ENCODE measurements at places on chromosomes 6 and 20. TPM values are rescaled to one million over a fixed set of nuclear protein-coding genes. Genes with fewer than 3 reads are reported as not detected.
A peak's percentile ranks its signal among the peaks of the same experiment; 100 is the strongest.

PLCB4 gene
- polyA plus RNA-seq: 4.7 TPM

ASIP gene
- 0.34 TPM for polyA plus RNA-seq

FLRT3 gene
- polyA plus RNA-seq: 15.0 TPM

HSPA12B gene
- polyA plus RNA-seq: 23.7 TPM

PPP1R3G gene
- polyA plus RNA-seq: 1.6 TPM

NHLRC1 gene
- 4.1 TPM for polyA plus RNA-seq

RAB5IF gene
- polyA plus RNA-seq: 44.4 TPM

EPHA7 gene
- 7.9 TPM for polyA plus RNA-seq

GRCh38 chr20:50561379-50562078 is 51.3 kb downstream of the PTPN1 start:
- peak; percentile 54 for DNase-seq

DNA sequence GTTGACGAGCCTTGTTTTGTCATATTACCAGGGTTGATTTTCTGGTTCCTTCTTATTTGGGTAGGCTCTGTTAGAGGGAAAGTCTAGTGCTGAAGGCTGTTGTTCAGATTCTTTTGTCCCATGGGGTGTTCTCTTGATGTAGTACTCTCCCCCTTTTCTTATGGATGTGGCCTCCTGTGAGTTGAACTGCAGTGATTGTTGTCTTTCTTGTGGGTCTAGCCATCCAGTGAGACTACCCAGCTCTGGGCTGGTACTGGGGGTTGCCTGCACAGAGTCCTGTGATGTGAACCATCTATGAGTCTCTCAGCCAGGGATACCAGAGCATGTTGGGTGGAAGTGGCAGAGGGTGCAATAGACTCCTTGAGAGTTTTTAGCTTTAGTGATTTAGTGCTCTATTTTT is 680.6 kb downstream of the RFPL4B start:
- DNase-seq: no peak

DNA sequence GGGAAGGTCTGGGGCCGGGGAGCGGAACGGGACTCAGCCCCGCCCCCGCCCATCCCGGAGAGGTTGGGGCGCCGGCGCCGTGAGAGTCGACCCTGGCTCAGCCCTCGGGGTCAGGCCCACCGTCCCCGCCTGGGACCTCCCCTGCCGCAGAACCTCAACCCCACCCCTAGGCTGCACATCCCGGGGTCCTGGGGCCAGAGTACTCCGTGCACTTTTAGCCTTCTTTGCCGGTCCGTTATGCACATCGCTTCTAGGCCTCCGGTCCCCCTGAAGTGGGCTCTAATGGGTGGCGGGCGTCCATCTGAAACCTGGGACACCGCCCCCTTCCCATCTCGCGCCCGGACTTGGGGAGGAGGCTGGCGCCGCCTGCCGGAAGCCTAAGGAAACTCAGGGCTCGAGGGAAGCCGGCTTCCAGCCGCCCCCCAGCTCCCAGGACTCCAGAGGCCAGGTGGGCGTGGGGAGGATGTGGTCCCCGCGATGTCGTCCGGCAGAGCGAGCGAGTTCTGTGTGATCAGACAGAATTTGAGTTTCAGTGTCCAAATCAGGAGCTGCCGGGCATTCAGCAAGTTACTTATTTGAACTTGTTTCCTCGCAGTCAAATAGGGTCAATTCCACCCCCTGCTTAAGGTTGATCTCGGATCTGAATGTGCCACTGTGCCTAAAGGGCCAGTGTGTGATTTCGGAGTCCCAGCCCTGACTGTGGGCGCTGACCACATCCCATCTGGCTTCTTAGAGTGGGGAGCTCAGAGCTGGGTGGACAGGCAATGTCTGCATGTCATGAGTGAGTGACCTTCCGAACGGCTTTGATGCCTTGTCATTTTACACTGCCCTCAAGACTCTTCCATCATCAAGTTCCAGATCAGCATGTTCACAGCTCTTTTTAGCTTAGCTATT is 47.6 kb downstream of the CPXM1 start:
- peak; percentile 34 for DNase-seq

GRCh38 chr6:137864812-137865508 is 2.1 kb upstream of the TNFAIP3 start:
- DNase-seq: no peak

DNA sequence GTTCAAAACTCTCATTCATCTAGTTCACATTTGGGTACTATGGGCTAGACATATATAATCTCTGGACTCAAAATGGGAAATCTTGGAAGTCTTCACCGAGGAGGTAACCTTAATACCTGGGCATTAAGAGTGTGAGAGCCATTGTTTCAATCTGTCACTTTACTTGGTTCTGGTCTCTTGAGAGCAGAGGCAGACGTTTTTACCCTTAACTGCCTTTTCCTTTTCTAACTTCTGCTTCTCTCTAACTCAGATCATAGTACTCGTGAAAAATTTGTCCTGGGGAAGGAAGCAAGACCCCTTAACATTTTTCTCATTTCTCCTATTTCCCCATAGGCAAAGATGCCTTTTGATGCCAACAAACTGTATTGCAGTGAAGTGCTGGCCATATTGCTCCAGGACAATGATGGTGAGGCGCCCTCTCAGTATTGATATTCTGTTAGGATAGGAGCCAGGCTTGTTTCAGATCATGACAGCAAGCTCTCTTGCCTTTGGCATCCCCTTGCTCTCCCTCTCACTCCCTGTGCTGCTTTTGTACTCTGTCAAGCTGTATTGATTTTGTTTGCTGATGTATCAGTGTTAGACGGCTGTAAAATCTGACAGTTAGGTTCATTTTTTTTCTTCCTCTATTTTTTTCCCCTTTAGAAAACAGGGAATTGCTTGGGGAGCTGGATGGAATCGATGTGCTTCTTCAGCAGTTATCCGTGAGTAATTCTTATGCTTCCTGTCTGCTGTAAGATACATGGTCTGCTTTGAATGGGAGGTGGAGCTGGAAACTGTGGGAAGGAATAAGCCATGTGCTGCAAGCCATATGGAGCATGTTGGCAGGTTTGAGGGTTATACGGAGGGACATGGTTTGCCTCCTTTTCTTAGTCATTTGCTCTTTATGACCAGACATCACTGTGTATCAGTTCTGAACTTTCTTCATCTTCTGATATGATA is 83.5 kb downstream of the CTNNBL1 start:
- no peak for DNase-seq

DNA sequence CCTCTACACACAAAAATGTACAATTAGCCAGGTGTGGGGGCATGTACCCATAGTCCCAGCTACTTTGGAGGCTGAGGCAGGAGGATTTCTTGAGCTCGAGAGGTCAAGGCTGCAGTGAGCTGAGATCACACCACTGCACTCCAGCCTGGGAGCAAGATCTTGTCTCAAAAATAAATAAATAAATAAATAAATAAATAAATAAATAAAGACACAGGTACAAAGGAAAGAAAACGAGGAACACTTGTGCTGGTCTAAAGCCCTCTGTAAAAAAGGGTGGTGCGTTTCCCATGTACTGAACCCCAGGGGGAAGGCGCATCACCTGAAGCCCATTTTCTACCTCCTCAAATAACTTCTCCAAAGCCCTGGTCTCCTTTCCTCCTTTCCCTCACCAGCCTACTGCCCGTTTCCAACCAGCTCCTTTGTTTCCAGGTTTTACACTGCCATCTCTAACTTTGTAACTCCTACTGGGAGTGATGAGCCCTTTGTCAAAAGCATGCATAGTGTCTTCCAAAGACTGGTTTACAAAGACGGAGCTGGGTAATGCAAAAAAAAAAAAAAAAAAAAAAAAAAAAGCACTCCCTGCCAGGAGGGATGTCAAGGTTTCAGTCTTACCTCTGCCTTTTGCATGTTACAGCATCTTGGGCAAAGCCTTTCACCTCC is 81.5 kb upstream of the SOX4 start:
- no peak for DNase-seq

DNA sequence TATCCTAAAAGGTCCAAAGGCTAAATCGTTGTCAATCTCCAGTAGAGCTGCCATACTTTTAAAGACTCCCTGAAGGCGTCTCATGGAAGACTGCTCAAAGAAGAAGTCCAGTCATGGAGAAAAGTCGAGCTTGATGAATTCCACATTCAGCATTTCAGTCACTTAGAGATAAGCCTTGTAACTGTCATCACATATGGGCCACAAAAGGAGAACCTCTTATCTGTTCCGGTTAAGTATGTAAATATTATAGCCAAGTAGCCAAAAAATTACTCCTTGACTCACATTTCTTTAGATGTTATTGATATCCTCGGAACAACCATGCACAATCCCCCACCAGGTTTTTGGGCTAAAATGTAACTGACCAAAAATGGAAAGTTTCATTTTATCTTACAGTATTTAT is 9.8 kb upstream of the CNKSR3 start:
- DNase-seq: no peak

DNA sequence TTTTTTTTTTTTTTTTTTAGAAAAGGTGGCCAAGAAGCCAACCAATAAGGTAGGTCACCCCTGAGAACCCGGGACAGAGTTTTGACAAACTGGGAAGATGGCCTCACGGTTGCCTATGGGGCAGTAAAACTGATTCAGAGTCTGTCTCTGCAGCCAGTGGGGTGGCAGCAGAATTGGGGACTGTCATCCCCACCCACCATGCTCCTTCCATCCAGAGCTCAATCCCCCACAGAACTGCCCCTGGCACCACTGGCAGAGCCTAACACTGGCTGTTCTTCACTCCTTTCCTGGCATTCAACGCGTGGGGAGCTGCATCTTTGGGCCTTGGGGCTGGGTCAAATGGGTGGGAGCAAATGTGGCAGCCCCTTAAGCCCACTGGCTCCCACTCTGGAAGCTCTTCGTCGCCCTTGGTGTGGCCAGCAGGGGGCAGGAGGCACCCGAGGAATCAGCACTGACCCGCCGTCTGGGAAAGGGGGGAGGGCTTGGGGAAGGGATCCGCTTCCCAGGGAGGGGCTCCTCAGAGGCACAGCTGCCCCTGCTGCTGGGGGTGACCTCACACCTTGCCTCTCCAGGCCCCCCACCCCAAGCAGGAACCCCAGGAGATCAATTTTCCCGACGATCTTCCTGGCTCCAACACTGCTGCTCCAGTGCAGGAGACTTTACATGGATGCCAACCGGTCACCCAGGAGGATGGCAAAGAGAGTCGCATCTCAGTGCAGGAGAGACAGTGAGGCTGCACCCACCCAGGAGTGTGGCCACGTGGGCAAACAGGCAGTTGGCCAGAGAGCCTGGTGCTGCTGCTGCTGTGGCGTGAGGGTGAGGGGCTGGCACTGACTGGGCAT is 10.4 kb downstream of the CD40 start:
- no peak for DNase-seq

GRCh38 chr20:57908704-57909630 is 199.2 kb upstream of the PMEPA1 start:
- peak; percentile 34 for DNase-seq

DNA sequence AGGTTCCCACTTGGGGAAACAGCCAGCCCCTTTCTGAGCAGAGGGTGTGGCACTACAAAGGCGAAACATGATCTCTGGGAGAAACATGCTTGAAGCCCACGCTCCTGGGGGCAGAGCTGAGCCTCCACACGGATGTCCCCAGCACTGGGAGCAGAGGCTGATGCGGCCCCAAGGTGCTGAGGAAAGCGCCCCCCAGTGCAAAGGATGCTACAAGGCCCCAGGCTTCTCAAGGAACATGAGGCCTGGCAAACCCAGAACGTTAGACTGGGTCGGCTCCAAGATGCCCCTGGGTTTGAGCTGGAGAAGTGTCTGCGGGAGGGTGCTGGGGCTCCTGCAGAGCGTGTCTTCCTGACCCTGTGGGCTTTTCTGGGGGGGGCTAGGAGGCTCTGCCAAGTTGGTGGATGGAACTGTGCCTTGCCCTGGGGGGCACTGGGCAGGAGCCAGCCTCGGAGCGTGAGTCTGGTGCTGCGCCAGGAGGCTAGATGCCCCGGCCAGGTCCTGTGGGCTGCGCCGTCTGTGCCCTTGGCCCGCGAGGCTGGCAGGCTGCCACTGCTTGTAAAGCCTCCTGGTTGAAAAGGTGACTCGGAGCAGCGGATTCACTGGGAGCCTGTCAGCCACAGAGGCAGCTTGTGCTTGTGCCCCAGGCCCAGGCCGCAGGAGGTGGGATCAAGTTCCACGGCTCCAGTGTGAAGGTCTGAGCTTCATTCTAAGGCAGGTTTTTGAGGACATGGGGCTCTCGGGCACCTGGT is 8.1 kb downstream of the SYNJ2 start:
- DNase-seq: no peak

DNA sequence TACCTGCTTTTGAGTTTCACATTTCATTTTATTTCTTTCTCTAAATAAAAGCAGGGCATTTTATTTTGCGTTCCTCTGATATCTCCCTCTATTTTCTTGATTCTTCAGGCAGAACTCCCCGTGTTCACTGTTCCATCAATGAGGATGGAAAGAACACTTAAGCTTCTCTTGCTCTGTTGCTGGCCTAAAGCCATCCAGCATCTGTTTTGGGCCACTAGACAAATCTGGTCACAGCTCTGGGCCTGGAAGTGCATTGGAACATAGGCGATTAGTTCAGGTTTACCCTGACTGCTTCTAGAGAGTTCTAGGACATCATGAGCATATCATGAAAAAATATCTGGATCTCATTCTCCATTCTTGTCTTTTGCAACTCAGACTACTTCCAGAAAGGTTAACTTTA is 611.2 kb downstream of the UTRN start:
- peak; percentile 35 for DNase-seq

- no peak for DNase-seq
Measured at GRCh38 chr20:7977709-7978108, 37.5 kb upstream of the HAO1 start.

DNA sequence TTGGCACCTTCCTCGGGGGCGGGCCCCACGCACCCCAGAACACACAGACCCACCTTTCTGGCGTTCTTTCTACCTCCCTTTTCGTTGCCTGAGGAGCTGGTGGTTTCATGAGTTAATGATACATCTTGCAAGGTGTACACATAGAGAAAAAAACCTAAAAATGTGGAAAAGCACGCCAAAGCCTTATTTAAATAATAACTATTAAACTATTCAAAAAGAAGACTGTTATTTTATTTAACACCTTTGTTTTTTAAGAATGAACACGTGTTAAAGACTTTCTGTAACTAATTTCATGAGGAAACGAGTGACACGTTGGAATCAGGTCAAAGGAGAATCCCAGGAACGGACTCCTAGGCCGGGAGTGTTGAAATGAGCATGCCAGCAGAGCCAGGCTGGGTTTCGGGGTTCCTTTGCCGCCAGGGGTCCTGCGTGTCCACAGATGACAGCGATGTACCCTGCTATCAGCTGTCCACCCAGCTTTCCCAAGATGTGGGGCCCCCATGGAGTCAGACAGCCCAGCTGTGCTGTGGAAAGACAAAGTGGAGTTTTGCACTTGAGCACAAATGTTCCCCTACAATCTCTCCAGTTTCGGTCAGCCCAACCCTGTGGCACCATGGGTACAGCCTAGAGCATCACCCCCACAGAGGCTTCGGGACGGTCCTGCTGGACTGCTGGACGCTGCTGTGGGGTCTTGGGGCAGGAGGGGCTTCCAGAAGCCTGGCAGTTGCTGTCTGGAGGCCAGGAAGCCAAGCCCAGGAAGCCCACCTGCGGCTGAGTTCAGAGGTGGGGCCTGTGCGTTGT is 16.1 kb downstream of the SLC17A9 start:
- no peak for DNase-seq

- no peak for DNase-seq
Measured at GRCh38 chr6:14889188-14889587, 356.7 kb upstream of the JARID2 start.

GRCh38 chr20:5865604-5866003 is 84.7 kb downstream of the TRMT6 start:
- no peak for DNase-seq

GRCh38 chr6:163739966-163740365 is 325.4 kb downstream of the QKI start:
- no peak for DNase-seq

GRCh38 chr6:22328474-22328873 is 31.6 kb upstream of the PRL start:
- DNase-seq: peak; percentile 30

- no peak for DNase-seq
Measured at GRCh38 chr6:17930321-17930993, 57.0 kb downstream of the KIF13A start.

GRCh38 chr6:136599329-136600011 is 49.2 kb upstream of the MAP7 start:
- peak; percentile 51 for DNase-seq

- DNase-seq: no peak
Measured at GRCh38 chr6:99789767-99790166, 183.1 kb downstream of the PRDM13 start.

All from muscle of arm (tissue), 14 donors.